ENCODE measurements at places on chromosomes 1 and 21.
A peak's percentile ranks its signal among the peaks of the same experiment; 100 is the strongest.

- no peak for DNase-seq
Observed at GRCh38 chr1:17732475-17732874, 22.7 kb upstream of the ACTL8 start.

DNA sequence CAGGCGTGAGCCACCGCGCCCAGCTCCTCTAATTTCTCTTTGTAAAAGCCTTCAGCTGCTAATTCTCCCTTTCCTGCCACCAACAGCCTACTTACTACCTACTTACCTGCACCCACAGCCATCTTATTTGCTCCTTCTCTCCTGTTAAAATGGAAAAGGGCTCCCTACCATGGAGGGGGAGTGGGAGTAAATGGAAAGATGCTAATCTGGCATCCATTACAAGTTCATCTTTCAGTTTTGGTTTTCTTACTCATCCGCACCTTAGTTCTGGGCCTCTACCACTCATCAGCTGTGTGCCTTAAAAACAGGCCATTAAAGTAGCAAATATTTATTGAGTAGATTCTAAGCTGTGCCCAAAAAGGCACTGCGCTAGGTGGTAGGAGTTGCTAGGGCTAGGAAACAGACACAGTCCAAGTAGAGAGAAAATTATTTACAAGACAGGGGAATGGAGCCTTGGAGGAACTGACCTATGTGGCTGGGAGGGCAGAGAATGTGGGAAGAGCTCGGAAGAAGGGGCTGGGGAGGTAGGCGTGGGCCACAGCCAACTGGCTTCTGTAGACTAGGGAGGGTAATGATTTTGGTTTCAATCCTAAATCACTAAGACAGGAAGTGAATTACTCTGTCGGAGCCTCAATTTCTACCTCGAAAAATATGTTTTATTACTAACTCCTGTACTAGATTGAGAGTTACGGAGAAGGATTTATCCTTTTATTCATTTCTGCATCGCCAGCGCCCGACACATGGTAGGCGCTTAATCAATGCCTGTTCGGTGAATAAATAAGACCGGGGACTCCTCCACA, 685 bp upstream of the DDI2 start:
- peak; percentile 44 for DNase-seq

- DNase-seq: no peak
Observed at GRCh38 chr1:47578721-47579419, 141.0 kb downstream of the FOXD2 start.

GRCh38 chr1:56506951-56507491, 72.3 kb downstream of the PLPP3 start:
- DNase-seq: no peak

DNA sequence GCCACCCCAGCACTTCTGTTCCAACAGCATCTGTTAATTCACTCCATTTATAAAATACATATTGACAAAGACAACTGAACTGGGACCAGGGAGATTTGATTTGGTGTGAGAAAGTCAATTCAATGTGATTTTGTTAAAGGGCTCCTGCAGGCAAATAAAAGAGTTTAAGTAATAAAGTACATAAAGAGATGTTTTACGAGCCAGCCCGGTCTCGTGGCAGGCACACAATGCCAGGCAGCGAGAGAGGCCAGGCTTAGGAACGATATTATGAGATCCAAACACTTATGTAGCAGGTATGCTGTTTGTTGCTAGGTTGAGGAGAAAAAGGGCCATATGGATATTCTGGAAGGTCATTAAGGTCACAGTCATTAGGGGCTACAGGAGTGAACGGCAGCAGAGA, 227.1 kb downstream of the KCTD3 start:
- peak; percentile 58 for DNase-seq

DNA sequence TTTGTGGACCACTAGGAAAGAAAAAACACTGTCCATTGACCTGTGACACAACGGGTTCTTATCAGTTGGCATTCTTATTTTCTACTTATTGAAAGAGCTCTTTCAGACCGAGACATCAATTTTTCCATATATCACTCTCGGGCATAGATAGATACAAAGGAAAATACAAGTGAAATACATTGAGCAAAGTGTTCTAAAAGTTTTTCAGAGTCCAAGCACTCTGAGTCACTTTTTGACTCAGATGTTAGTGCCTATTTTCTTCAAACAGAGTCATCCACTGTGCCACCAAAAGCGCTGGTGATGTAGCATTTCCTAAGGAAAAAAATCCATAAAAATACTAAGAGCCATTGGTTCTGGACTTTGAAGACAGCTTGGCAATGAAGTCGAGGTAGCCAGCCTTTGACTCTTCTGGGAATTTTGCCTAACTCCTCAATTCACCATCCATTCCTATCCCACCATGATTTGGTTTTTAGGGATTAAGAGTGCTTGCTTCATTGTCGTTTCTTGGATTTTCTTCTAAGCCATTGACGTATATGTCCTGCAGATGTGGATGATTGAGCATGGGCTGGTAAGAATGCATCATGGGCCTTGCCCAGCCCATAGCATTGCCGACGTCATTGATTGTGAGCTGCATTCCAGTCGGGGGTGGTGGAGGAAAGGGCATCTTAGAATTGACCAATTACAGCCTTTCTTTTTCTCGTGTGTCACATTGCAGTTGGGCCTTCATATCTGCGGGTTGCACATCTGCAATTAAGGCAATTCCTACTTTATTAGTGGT, 10.6 kb downstream of the GALNT2 start:
- DNase-seq: no peak

DNA sequence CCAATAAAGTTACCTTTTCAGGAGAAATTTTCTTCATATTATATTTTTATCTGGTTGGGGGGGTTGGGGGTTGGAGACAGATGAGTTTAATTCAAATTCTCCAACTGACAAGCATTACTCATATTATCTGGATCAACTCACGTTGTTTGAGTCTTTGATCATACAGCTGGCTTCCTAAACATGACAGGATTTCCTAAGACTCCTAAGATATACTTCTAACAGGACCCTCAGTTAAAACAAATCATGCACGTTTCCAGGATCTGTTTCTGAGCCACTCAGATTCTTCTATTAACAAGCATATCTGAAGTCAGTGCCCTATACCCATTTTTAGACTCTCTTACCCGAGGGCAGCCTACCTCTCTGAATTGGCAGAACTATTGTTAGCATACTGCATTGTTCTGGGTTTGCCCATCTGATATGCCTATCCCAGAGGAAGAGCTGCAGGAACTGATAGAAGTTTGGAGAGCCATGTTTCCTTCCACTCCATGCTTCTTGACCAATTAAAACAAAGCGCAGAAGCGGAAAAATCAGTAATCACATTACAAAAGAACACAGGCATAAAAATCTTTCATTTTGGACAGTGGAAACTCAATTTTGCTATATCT, 653.9 kb downstream of the LTN1 start:
- no peak for DNase-seq

DNA sequence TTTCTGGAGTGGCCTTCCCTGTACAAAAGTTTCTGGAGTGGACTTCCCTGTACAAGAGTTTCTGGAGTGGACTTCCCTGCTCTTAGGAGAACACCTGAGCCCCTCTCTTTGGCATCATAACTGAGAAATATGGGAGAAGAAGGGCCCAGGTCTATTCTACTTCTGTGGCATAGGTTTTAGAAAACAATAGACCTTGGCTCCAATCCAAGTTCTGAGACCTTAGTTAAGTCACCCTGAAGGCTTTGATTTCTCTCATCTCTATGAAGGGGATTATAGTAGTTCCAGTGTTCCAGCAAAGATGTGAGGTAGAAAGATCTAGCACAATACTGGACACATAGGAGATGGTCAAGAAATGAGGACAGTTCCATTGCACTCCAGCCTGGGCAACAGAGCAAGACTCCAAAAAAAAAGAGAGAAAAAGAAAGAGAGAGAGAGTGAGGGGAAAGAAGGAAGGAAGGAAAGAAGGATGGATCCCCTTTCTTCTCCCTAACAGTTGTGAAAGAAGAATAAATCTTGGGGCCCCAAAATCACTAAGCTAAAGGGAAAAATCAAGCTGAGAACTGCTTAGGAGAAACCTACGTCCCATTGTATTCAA, 13.3 kb upstream of the EIF4G3 start:
- DNase-seq: no peak

GRCh38 chr1:181947441-181947840, 114.1 kb downstream of the ZNF648 start:
- DNase-seq: no peak

DNA sequence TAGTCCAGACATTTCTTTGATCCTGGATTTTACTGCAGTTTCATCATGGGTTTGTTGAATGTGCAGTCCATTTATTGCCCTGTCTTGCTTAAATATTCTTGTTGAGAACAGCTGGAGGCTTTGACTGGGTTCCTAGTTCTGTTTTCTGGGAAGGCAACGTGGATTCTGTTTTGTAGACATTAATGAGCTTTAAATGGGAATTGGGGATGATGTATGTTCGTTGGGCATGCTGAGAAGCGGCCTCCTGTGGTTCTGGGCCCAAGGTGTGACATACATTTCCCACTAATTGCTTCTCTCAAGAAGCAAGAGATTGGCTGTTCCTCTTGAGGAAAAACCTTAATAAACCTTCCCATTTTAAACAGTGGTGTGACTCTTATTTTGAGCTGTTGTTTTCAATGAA, 22.9 kb downstream of the INKA2 start:
- DNase-seq: no peak

DNA sequence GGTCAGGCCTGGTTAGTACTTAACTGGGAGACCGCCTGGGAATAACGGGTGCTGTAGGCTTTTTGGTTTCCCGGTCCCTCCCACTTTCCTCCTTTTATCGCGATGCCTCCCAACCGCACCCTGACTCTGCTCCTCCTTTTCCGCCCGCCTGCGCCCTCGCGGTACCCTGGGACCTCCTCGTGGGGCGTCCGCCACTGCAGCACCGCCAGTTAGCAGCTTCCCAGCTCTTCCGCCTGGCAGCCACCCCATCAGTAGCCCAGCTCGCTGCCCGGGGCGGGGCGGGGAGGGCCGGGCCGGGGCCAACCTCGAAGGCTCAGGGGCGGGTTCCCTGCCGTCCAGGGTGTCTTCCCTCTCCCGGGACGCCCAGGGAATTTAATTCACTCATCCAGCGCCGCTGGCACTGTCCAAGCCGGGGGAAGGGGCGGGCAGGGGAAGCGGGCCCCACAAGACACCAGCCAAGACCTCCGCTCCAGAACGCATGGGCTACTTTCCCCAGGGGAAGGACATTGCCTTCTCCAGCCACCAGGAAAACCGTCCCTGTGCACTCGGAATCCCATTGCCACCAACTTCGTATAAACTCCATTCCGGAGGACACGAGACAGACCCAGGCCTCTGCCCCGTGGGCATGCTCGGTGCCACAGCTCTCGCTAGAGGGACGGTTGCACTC, 2.0 kb upstream of the ZNF678 start:
- no peak for DNase-seq

DNA sequence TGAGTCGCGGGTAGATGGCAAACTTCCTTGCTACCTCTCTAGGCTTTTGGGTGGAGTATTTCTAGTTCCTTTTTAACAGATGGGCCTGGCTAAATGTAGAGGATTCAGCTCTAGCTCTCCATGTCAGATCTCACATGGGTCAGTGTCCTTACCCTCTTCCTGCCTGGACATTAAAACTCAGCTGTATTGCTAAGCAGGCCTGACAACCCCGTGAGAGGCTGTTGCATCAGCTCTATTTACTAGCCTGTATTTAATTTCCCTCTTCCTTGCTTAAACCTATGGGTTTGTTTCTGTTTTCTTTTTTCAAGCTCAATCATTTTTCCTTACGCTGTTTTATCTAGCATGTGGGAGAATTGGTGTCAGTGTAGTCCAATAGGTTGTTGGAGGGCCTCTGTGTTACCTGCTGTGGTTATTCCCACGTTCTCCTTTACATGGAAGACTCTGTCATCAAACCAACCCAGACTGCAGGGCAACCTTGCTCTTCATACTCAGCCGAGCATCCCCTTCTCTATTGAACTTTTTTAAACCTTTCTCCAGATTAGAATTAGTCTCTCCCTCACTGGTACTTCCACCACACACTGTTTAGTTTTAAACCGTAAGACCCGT, 79.5 kb upstream of the BACH1 start:
- no peak for DNase-seq

DNA sequence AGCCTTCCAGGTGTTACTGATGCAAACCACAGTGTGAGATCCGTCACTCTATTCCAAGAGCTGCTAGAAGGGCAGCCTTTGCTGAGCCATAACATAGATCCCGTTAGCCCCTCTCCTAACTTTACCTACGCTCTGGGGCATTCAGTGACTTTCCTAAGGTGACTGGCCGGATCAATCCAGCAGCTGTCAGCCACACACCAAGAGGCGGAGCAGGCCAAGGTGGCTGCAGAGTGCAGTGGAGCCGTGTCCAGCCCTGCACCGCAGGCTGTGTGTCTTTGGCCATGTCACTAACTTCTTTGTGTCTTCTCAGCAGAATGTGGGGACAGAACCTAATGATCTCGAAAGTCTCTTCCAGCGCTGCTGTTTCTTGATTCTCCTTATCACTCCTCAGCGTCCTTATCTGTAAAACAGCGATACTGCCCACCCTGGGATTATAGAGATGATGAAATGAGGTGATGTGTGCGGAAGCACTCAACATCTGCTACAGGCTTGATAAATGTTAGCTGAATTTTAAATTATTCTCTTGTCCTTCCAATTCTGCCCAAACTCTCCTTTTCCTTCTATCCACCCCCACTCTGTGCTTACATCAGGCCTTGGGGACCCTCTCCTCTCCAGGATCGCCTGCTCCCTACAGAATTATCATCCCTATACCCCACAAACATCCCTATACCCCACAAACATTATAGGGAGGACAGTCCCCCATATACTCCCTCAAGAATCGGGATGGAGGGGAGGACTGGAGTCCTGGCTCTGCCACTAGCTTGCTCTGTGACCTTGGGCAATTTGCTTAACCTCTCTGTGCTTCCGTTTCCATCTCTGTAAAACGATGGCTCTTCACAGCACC, 25.8 kb upstream of the LRRN2 start:
- no peak for DNase-seq

GRCh38 chr1:92752719-92753118, 32.2 kb downstream of the EVI5 start:
- DNase-seq: no peak

GRCh38 chr21:36235058-36235582, 78.5 kb downstream of the DOP1B start:
- no peak for DNase-seq

DNA sequence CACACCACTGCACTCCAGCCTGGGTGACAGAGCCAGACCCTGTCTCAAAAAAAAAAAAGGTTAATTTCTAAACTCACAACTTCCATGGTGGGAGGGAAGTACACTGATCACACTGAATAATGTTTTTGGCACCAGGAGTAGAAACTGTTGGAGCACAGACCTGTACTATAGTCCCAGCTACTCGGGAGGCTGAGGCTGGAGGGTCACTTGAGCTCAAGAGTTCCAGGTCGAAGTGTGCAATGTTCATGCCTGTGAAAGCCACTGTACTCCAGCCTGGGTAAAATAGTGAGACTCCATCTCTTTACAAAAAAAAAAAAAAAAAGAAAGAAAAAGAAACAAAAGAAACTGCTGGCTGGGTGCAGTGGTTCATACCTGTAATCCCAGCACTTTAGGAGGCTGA, 35.3 kb downstream of the TMEM50B start:
- no peak for DNase-seq

- DNase-seq: no peak
Observed at GRCh38 chr1:162236618-162237017, 140.0 kb downstream of the SPATA46 start.

All from HAP-1 (cell line).